GM12878 (cell line): ENCODE measurements at places on chromosomes 13 and 19. TPM values are rescaled to one million over a fixed set of nuclear protein-coding genes. Genes with fewer than 3 reads are reported as not detected.

Gene ZSCAN4
- polyA plus RNA-seq: not detected in 2 replicates

Gene MYO1F
- 29.9 and 30.8 TPM in 2 replicates for polyA plus RNA-seq

DNA sequence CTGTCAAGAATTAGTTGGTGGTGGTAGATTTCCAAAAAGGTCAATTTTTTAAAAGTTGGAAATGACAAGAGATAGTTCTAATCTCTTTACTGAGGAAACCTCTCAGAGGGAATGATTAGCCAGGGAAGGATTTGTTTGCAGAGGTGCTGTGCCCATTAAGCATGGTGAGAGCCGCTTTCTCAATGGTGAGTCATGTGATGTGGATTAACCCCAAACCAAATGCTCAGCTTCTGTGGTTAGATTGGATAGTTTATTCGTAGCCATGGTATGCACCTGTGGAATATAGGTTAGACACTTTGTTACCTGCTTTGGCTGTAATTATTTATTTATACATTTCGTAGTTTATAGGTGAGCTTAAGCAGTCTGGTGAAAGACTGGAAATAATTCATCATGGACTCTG, 7.1 kb downstream of the HNRNPM start:
- no peak for DNase-seq

GRCh38 chr19:54661846-54662481, 821 bp upstream of the LILRB4 start:
- DNase-seq: no peak

DNA sequence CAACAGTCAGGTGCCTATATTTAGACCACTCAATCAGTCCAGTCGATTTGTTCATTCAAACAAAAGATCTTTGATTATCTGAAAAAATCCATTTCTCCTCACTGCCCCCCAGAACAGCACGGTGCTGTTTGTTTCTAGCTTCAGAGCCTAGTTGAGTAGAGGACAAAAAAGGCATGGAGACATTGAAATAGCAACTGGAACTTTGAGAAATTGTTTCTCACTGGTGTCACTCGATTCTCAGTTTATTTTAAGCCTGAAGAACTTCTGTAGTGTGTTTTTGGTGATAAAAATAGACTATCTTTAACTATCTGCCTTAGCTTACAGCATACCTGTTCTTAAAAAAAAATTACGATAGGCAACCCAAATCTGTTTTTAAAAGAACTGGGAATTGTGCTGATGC, 67.1 kb downstream of the ARHGAP35 start:
- DNase-seq: no peak
